ENCODE measurements at places on chromosomes 7 and 10. TPM values are rescaled to one million over a fixed set of nuclear protein-coding genes. Genes with fewer than 3 reads are reported as not detected.

VPS37D gene
- total RNA-seq = 17.2 TPM

DOCK4 gene
- total RNA-seq = 60.3 TPM

SFRP4 gene
- total RNA-seq = 2.2 TPM

SEC31B gene
- 22.3 TPM for total RNA-seq

TMEM130 gene
- 7.8 TPM for total RNA-seq

All from glutamatergic neuron (in vitro differentiated cells).